ENCODE measurements at places on chromosomes 11 and 22. TPM values are rescaled to one million over a fixed set of nuclear protein-coding genes. Genes with fewer than 3 reads are reported as not detected.

Gene CD3G
- not detected for total RNA-seq

Gene MS4A12
- not detected for total RNA-seq

Gene C22orf31
- not detected for total RNA-seq

Gene TMEM45B
- not detected for total RNA-seq

Gene BATF2
- total RNA-seq: 0.80 TPM

Gene SCN3B
- total RNA-seq: 0.25 TPM

Gene TSPAN18
- 2.3 TPM for total RNA-seq

Gene MRTFA
- 39.8 TPM for total RNA-seq

Gene BACE1
- total RNA-seq: 10.3 TPM

Gene RAB39A
- total RNA-seq: 0.36 TPM

Gene TMEM132A
- 91.4 TPM for total RNA-seq

Gene OR8G5
- not detected for total RNA-seq

Gene NLRP14
- not detected for total RNA-seq

Gene ENTHD1
- total RNA-seq: not detected

Gene ATG16L2
- 4.3 TPM for total RNA-seq

Gene SAA4
- not detected for total RNA-seq

Gene POU2F3
- total RNA-seq: not detected

Gene MUC5AC
- 1.4 TPM for total RNA-seq

Gene CCDC87
- 0.61 TPM for total RNA-seq

Gene OR4D9
- not detected for total RNA-seq

Gene TEAD1
- 50.4 TPM for total RNA-seq

Gene FBXO7
- 69.8 TPM for total RNA-seq

Gene TBX1
- 5.0 TPM for total RNA-seq

Gene HTR3B
- total RNA-seq: not detected

Gene WNT11
- 1.7 TPM for total RNA-seq

Gene CARD18
- total RNA-seq: not detected

Gene GALNT18
- total RNA-seq: 23.6 TPM

Gene SYT7
- 1.2 TPM for total RNA-seq

Gene AP1B1
- 21.8 TPM for total RNA-seq

Gene PGA4
- not detected for total RNA-seq

Gene RNF169
- 4.5 TPM for total RNA-seq

Gene HDHD5
- total RNA-seq: 46.1 TPM

Gene OSM
- not detected for total RNA-seq

Gene BARX2
- not detected for total RNA-seq

Gene TMEM191C
- 1.4 TPM for total RNA-seq

Gene CCDC116
- 0.06 TPM for total RNA-seq

Gene BSX
- not detected for total RNA-seq

Gene FOLH1
- total RNA-seq: not detected

Gene TRIM34
- total RNA-seq: 2.9 TPM

Gene CRYBA4
- not detected for total RNA-seq

Gene GRM5
- total RNA-seq: not detected

Gene C11orf42
- total RNA-seq: not detected

Gene OTOG
- not detected for total RNA-seq

Gene TESMIN
- 6.7 TPM for total RNA-seq

Gene RBM4
- 147 TPM for total RNA-seq

Gene RTN4RL2
- 99.6 TPM for total RNA-seq

Data from A549 treated with Mapracorat at 1 μM for 4 hours (cell line).